ENCODE measurements at places on chromosomes 13 and 19.

DNA sequence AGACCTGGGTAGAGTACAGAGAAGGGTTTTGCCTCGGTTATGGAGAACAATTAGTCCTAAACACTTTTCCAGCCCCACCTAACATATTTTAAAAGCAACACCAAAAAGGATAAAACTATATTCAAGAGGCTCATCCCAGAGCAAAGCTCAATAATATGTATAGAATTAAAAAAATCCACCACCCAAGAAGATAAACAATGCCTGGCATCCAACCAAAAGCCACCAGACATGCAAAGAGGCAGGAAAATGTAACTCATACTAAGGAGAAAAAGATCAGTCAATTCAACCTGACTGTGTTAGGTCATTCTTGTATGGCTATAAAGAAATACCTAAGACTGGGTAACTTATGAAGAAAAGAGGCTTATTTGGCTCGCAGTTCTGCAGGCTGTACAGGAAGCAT is 39.3 kb downstream of the FGF9 start:
- DNase-seq = no peak

DNA sequence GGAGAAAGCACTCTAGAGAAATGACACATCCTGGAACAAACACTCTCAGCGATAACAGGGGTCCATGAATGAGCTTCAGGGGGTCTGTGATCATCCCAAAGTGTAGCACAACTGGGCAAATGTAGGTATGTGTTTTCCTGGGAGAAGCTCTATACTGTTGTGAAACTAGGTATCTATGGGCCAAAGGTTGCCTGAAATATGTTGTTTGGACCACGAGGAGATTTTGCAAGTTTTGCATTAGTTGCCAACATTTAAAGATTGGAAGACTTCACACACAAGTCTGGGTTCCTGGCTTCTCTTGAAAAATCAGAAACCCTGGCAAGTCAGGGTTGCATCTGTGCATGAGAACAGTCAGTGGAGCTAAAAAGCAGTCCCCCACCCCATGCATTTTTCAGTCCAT is 26.7 kb upstream of the POU2F2 start:
- DNase-seq = no peak

DNA sequence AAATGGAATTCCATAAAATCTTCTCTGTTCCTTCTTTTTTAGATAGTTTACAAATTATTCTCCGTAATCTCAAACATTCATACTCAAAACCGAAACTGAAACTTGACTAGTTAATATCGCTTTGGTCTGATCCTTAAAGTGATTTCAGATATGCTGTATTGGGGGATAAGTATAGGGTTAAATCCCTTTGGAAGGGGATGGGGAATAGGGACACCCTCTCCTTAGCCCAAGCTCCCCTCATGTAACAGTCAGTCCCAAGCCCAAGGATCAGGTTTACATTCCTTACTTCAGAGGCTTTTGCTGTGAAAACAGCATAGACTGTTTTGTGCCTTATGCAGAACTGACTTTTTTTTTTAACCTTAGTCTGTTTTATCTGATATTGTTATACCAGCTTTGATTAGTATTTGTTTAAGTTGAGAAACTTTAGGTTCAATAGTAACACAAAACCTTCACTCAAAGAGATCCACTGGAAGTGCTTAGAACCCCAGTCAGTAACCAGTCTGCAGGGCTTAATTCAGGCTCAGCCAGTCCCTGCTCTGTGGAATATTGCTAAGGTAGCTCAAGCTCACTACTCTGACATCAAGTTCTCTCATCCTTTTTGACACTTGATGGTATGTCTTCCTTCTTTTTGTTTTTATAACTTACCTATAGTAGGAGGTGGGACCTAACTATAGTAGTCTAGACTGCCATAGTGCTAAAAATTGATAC is 10.5 kb downstream of the CDADC1 start:
- DNase-seq = no peak

DNA sequence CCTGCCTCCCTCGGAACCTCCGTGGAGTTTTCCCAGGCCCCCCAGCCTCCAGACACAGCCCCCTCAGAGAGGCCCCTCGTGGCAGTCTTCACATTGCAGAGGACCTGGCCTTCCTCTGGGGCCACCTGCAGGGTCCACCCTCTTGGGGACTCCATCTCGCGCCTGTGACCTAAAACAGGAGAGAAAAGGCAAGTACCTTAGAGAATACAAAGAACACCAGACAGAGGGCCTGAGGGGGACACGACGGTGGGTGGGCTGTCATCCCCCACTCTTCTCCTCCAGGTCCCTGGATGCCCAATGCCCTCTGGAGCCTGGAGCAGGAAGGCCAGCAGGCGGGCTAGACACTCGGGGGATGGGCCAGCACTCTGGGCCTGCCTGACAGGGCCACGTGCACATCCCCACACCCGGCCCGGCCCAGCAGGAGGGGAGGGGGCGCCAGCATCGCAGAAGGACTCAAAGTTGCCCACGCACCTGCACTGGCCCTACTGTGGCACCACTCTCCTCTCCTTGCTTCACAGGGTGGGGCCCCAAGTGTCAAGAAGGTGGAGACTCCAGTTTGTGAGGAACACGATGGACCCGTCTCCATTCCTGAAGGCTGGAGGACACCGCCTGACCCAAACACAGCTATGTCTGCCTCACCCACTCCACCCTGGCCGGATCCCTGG is 4.3 kb upstream of the A1BG start:
- DNase-seq = no peak

GRCh38 chr19:33830264-33830663 is 33.6 kb downstream of the KCTD15 start:
- no peak for DNase-seq

- DNase-seq = no peak
These were observed 139.6 kb downstream of the STOML3 start for GRCh38 chr13:38850868-38851626.

- no peak for DNase-seq
These were observed 4.2 kb upstream of the ISYNA1 start for GRCh38 chr19:18441804-18442788.

DNA sequence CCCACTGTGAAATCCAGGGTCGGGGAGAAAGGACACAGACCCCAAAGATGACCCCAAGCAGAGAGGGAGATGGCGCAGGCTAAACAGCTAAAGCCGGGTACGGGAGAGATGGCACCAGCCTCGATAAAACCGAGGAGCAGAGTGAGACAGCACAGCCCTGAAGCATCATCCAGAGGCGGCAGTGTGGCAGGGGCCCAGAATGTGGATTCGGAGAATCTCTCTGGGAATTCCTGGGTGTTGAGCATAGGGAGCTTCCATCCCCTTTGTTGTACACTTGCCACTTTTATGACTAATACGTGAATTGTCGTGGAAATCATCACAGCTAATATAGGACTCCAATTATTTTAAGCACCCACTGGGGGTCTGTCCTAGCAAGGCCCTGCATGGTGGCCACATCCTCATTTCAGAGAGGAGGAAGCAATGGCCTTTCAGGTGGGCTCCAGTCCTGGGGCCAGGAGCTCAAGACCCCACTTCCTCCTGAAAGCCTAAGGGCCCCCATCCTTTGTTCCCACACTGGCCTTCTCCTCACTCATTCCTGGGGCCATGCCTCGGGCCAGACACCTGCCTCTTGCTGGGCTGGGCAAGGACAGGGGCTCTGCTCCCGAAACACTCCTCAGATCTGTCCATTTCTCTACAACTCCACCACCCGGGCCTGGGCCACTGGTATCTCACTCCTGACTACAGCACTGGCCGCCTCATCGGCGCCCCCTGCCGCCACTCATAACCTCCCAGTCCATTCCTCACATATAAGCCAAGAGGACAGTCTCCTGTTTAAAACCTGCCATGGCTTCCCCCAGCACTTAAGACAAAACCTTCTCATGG is 29.3 kb upstream of the ATP1A3 start:
- DNase-seq = no peak

- DNase-seq = no peak
These were observed 18.6 kb upstream of the TNFAIP8L1 start for GRCh38 chr19:4620675-4621074.

GRCh38 chr19:42919757-42920079 is 2.0 kb upstream of the PSG6 start:
- DNase-seq = no peak

GRCh38 chr19:29855741-29856500 is 44.1 kb downstream of the CCNE1 start:
- DNase-seq = no peak

GRCh38 chr13:100019780-100020356 is 38.3 kb downstream of the ZIC2 start:
- DNase-seq = no peak

- DNase-seq = no peak
These were observed 1370.3 kb upstream of the SLC10A2 start for GRCh38 chr13:104436555-104436954.

GRCh38 chr13:50645092-50645491 is 198.4 kb downstream of the DLEU7 start:
- no peak for DNase-seq

DNA sequence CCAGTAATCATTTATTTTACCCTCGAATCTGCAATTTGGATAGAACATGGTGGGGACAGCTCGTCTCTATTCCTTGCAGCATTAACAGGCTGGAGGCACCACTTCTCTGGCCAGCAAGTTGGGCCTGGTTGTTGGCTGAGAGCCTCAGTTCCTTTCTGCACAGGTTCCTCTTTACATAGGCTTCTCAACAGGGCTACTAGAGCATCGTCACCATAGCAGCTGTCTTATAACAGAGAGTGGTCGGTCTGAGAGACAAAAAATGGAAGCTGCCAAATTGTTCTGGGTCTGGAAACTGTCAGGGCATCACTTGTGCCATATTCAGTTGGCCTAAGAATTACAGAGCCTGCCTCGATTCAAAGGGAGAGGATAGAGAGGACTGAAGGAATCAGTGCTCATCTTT is 86.7 kb downstream of the DNAJC15 start:
- no peak for DNase-seq

DNA sequence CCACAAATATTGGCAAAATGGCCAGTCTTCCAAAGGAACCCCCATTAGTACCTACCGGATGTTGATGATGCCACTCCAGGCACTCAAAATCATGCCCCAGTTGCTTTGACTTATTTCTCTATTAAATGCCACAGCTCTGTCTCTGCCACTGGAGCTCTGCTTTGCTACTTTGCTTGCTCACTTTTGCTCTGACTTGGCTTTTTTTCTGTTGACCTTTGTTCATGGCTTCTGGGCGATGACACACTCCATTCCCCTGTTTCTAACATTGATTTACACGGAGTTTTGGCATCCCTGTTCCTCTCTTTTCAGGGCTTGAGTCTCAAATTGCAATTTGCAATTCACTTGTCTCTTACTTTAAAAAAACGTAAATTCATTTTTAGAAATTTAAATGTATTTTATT is 217.1 kb upstream of the SPRY2 start:
- no peak for DNase-seq

DNA sequence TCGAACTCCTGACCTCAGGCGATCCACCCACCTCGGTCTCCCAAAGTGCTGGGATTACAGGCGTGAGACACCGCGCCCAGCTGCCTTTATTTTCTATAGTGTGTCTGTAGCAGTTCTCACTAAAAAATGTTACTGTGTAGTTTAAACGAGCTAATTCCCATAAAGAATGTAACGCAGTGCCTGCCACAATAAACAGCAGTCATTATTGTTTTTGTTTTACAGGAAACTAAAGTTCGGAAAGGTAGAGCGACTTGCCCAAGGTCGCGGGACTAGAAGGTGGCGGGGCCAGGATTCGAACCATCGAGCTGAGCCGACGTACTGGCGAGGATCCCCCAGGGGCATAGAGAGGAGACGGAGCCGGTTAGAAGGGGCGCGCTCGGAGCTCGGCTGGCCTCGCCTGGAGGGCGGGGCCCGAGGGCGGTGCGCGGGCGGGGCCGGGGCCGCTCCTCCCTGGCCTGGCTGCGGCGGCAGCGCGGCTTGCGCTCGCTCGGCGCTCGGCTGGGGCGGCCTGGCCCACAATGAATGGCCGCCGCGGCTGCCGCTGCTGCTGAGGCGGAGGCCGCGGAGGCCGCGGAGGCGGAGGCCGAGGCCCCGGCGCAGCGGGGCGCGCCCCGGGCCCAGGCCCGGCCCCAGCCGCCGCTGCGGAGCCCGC is at the start of gene NACC1:
TSS of gene NACC1 (plus strand) at position 493 of the 652 bp plus-strand sequence. CDS start 16,944 bp downstream, outside the sequence.
- peak; percentile 60 for DNase-seq

DNA sequence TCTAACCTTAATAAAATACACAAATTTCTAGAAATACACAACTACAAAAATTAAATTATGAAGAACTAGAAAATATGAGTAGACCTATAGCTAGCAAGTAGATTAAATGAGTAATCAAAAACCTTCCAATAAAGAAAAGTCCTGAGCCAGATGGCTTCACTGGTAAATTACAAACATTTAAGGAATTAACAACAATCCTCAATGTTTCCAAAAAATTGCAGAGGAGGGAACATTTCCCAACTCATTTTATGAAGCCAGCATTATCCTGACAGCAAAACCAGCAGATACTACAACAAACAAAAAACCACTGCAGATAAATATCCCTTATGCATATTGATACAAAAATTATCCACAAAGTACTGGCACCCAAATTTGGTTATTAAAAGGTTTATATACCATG is 230.9 kb downstream of the COG6 start:
- no peak for DNase-seq

- no peak for DNase-seq
These were observed 118.7 kb upstream of the C1QTNF9B start for GRCh38 chr13:24016046-24016445.

DNA sequence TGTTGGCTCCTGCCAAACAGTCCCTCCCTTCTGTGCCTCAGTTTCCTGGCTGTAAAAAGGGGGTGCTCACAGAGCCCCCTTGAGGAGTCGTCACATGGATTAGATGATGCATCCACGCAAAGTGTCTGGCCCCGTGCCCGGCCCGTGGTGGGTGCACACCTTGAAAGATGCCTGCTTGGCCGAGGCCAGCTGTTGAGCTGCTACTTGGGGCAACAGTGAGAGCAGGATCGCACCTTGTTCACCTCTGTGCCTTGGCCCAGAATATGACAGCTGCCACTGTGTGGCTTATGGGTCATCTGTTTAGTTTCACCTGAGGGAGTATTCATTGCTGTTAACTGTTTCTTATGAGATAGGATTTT is 17.7 kb downstream of the CRTC1 start:
- no peak for DNase-seq

- no peak for DNase-seq
These were observed 35.5 kb upstream of the TMEM255B start for GRCh38 chr13:113723410-113724015.

DNA sequence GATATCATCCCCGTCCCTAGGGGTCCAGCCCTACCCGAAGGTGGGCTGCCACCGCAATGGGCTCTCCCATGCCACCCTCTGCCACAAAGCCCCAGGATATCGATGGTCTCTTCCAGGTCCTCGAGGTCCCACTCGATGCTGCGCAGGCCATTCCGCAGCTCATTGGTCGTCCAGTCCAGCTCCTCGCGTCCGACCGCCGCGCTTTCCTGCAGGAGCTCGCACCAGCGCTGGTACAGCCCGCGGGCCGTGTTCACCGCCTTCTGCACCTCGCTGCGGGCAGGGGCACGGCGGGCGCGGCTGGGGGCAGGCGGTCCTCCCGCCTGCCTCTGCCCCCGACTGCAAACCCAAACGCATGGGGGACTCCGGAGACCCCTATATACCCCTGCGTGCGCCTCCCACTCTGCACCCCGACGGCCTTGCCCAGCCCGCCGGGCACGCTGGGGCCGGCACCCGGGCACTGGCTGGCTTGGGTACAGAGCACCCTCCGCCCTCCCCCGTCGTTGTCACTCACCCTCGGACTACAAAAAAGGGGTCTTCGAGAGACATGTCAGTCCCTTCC is 468 bp downstream of the STX10 start:
- DNase-seq = no peak

- no peak for DNase-seq
These were observed 848 bp upstream of the CEBPA start for GRCh38 chr19:33302974-33303790.

All from forelimb muscle (tissue), 1 donor.